ENCODE measurements at places on chromosomes 7 and 10. TPM values are rescaled to one million over a fixed set of nuclear protein-coding genes. Genes with fewer than 3 reads are reported as not detected.

Gene ADAP1
- total RNA-seq, result 13.5 TPM

Gene ARHGAP22
- total RNA-seq, result not detected

DNA sequence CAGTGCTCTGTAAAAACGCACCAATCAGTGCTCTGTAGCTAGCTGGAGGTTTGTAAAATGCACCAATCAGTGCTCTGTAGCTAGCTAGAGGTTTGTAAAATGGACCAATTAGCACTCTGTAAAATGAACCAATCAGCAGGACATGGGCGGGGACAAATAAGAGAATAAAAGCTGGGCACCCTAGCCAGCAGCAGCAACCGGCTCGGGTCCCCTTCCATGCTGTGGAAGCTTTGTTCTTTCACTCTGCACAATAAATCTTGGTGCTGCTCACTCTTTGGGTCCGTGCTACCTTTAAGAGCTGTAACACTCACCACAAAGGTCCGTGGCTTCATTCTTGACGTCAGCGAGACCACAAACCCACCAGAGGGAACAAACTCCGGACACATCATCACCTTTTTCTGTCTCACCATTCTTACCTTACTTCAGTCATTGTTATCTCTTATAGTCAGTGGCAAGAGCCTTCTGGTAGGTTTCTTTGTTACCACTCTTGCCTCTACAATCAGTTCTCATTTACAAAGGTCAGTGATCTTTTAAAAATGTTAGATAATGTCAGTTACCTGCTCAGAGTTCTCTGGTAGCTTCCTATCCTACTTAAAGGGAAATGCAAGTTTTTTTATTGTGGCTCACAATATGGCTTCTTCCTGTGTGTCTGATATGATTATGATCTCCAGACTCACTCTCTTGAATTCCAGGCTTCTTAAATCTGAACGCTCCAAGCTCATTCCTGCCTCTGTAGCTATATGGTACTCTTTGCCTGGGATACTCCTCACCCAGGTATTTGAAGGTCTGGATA is 4.5 kb downstream of the STAM start:
- peak; percentile 44 for DNase-seq

Gene FZD1
- 1.2 TPM for total RNA-seq

- no peak for DNase-seq
Observed at GRCh38 chr10:119375574-119376272, 166.8 kb downstream of the RGS10 start.

DNA sequence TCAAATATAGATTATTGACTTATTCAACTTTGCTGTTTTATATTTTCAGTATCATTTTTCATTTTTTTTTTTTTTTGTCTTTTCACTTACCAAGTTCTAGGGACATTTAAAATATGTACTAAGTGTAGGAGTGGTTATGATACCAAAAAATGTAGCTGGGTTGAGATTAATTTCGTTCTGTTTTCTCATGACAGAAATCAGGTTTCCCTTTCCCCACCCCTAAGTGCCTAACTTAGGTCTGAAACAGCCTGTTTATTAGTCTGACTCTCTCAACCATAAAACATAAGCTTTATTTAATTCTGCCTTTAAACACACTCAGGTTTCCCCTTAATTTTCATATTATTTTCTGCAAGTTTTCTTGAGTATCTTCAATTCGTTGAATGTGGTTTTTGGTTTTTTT is 22.1 kb downstream of the TMEM106B start:
- DNase-seq, result no peak

Gene FAM13C
- not detected for total RNA-seq

- no peak for DNase-seq
Observed at GRCh38 chr7:452226-452751, 67.4 kb downstream of the PDGFA start.

GRCh38 chr10:75493464-75493863 is 62.0 kb downstream of the LRMDA start:
- no peak for DNase-seq

Gene TRPV6
- total RNA-seq, result not detected

- DNase-seq, result peak; percentile 55
Observed at GRCh38 chr10:117442944-117443685, 67.9 kb upstream of the PDZD8 start.

GRCh38 chr7:68744036-68744435 is 854.2 kb upstream of the AUTS2 start:
- no peak for DNase-seq

- peak; percentile 82 for DNase-seq
Observed at GRCh38 chr10:132446661-132447445, 49.9 kb downstream of the PWWP2B start.

DNA sequence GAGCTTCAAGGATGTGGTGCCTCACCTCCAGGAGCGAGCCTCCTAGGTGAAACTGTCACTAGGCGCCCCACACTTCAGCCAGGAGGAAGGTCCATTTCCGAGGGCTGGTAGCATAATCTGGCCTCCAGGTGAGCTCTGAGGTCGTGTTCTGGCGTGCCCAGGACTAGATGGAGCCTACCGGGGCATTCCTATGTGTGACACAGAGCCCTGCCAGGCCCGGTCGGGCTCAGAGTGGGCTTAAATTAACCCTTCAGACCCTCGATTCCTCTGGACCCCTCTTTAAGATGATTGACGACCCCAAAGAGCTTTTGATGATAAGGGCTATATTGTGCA is 233.1 kb downstream of the EBF3 start:
- DNase-seq, result no peak

All from activated CD4-positive, alpha-beta T cell treated with anti-CD3 and anti-CD28 coated beads, Interleukin-2, amount 10 ng/mL, durations not matched to agents 7 days and 5 days (primary cell).